ENCODE measurements at places on chromosomes 3 and 15.

DNA sequence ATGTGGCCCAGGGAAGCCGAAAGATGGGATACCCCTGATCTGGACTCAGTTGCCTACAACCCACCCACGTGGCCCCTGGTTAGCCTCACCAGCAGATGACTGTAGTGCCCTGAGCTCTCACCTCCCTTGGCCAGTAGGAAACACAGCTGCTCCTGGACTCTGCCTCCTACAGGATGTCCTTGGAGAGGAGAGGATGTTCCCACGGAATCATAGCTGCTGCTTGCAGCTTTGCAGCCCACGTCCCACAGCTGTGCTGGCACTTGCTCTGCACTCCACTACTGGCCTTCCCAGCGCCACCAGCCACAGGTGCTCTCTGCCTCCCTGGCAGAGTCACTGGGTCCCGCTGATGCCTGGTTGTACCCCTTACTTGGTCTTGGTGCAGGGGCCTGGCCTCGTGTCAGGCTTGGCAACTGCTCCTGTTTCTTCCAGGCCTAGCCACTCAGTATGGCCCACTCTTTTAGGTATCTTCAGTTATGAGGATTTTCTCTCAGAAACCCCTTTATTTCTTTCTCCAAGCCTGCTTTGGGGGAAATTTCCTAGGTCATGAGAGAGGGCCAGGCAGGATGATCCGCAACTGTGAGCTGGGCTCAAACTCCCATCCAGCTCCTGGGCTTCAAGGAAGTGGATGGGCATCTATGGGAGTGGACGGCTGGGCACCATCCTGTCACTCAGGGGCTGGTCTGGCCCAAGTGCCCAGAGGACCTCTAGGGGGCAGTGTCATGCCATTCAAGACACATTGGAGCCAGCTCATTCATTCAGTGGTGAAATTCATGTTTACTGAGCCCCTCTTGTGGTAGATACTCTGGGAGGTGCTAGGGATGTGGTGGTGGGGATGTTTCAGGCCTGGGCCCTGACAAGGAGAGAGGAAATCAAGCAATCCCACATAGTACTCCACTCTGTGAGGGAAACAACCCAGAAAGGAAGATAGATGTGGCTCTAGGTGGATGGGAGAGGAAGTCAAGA, 16.2 kb upstream of the VILL start:
- H3K36me3 ChIP-seq: no peaks in the 10 kb centered on the region
- H3K27ac ChIP-seq: no peak overlapping the region
- no peak for DNase-seq
- H3K4me3 ChIP-seq: no peak overlapping the region

DNA sequence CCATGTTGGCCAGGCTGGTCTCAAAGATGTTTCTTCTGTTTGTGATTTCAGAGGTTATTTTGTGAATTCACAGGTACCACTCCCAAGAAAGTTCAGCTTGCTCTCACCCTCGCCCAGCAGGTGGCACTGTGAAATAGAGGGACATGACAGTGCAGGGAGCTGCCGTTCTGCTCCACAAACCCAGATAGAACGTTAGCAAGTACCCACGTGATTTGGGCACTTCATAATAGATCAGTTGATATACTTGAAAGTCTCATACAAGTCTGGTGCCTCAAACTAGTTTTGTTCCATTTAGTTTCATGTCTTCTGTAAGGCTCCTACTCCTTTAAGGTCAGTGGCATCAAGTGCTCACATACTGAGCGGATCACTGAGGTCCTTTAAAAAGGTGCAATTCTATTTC, 45.5 kb downstream of the FILIP1L start:
- no peaks in the 10 kb centered on the region for H3K36me3 ChIP-seq
- no peak overlapping the region for H3K27ac ChIP-seq
- DNase-seq: peak; percentile 9
- no peak overlapping the region for H3K4me3 ChIP-seq

- no peak for DNase-seq
- no peaks in the 10 kb centered on the region for H3K36me3 ChIP-seq
- no peaks in the 10 kb centered on the region for H3K4me1 ChIP-seq
- no peak overlapping the region for H3K27ac ChIP-seq
- no peaks in the 10 kb centered on the region for H3K27me3 ChIP-seq
- H3K4me3 ChIP-seq: peak overlapping the region; percentile 34
These were observed 187.6 kb downstream of the NLGN1 start for GRCh38 chr3:173584838-173585831.

GRCh38 chr3:186516646-186517045, 27.5 kb downstream of the CRYGS start:
- no peaks in the 10 kb centered on the region for H3K4me1 ChIP-seq
- no peaks in the 10 kb centered on the region for H3K27me3 ChIP-seq
- no peaks in the 10 kb centered on the region for H3K36me3 ChIP-seq
- H3K27ac ChIP-seq: no peak overlapping the region

DNA sequence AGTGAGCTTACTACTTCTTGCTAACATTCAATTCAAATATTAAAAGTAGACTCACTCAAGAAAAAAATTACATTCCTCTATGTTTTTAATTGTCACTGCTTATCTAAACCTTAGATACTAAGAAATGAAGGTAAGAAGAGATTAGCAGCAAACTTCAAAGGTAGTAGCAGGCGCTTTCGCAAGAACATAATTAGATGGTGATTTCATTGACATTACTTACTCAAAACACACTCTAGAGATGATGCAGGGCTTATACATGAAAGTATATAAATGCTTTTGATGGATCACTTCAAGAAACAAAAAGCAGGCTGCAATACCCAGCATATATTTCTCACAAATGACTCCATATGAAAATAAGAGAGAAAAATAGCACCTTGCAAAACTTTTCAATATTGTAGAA, 86.8 kb downstream of the FSIP1 start:
- H3K27ac ChIP-seq: no peak overlapping the region
- DNase-seq: no peak
- H3K4me1 ChIP-seq: peaks cover 22% of the 10 kb centered on the region
- no peaks in the 10 kb centered on the region for H3K27me3 ChIP-seq
- H3K4me3 ChIP-seq: no peak overlapping the region
- no peaks in the 10 kb centered on the region for H3K36me3 ChIP-seq
